ENCODE measurements at places on chromosomes 6 and 20.

DNA sequence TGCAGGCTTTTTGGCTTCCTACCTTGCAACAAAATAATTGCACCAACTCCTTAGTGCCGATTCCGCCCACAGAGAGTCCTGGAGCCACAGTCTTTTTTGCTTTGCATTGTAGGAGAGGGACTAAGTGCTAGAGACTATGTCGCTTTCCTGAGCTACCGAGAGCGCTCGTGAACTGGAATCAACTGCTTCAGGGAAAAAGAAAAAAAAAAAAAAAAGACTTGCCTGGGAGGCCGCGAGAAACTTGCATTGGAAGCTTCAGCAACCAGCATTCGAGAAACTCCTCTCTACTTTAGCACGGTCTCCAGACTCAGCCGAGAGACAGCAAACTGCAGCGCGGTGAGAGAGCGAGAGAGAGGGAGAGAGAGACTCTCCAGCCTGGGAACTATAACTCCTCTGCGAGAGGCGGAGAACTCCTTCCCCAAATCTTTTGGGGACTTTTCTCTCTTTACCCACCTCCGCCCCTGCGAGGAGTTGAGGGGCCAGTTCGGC, 420 bp downstream of the SOX4 start:
- no peak for DNase-seq

- no peak for DNase-seq
Observed at GRCh38 chr6:111792914-111793700, 80.1 kb downstream of the FYN start.

- no peak for DNase-seq
Observed at GRCh38 chr6:54813892-54814291, 32.7 kb upstream of the FAM83B start.

GRCh38 chr6:13413900-13414555, 73.4 kb downstream of the GFOD1 start:
- DNase-seq, result no peak

DNA sequence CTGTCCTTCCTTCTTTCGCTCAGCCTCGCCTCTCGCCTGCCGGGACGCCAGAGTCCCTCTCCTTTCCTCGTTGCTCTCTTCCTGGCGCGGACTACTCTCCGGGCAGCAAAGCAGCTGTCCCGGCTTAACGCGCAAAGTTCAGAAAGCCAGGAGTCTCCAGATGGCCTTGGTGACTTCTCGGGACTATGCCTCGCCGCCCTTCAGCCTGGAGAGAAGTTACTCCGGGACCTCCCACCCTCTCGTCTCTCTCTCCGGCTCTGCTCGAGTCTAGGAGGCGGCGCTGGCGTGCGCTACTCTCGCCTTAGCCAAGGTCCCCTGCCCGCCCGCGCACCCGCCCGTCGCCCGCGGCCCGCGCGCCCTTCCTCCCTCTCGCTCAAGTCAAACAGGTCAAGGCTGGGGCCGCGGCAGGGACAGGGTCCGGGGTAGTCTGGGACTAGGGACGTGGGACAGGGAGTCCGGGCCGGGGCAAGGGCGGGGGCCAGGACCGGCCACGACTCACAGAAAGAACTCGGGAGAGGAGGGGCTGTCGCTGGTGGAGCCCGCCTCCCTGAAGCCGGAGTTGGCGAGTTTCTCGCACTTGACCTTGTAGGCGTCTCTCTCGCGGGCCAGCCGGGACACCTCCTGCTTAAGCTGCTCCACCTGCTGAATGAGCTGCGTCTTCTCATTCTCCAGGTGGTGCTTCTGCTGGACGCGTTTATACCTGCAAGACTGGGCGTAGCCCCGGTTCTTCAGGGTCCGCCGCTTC, 1.5 kb downstream of the MAFB start:
- no peak for DNase-seq

- no peak for DNase-seq
Observed at GRCh38 chr20:43840382-43841070, 74.1 kb upstream of the TOX2 start.
